Activated CD8-positive, alpha-beta T cell treated with anti-CD3 and anti-CD28 coated beads for 36 hours (primary cell): ENCODE measurements at places on chromosomes 5 and 9. TPM values are rescaled to one million over a fixed set of nuclear protein-coding genes. Genes with fewer than 3 reads are reported as not detected.

GRCh38 chr5:174608631-174609097, 115.7 kb upstream of the MSX2 start:
- DNase-seq: peak; percentile 11

DNA sequence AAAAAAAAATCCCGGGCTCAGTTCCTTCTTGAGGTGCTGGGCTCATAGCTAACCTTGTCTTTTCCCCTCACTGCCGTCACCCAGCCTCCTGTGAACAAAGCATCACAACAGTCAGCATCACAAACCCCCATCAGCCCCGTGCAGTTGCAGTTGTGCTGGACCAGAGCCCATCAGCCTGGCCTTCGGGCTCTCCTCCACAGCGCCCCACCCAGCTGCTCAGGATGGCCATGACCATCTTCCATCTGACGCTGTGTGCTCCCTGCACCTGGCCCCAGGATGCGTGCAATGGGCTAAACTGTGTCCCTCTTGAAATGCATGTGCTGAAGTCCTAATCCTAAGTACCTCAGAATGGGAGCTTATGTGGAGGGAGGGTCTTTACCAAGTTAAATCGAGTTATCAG, 48.1 kb downstream of the NSUN2 start:
- no peak for DNase-seq

GRCh38 chr9:136613824-136614371, 48.8 kb upstream of the EGFL7 start:
- no peak for DNase-seq

- DNase-seq: no peak
Measured at GRCh38 chr9:133167769-133168168, 4.1 kb upstream of the GBGT1 start.

GRCh38 chr9:94685359-94685758, 41.1 kb upstream of the AOPEP start:
- DNase-seq: no peak

DNA sequence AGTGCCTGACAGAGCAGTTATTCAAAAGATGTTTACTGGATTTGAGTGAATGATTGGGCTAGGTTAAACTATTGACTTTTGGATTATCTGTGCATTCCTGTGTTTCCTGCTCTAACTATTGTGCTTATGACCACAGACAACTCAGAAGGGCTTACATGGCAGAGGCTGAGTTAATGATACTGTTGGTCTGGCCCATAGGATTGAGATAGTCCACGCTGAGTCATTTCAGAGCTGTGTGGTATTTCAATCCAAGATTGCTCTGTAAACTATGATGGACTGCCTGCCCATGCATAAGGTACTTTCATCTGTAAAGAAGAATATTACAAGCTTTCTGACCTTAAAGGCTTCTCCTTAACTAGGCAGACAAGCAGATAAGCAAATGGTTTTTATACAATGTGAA, 49.1 kb upstream of the SLIT3 start:
- DNase-seq: no peak

DNA sequence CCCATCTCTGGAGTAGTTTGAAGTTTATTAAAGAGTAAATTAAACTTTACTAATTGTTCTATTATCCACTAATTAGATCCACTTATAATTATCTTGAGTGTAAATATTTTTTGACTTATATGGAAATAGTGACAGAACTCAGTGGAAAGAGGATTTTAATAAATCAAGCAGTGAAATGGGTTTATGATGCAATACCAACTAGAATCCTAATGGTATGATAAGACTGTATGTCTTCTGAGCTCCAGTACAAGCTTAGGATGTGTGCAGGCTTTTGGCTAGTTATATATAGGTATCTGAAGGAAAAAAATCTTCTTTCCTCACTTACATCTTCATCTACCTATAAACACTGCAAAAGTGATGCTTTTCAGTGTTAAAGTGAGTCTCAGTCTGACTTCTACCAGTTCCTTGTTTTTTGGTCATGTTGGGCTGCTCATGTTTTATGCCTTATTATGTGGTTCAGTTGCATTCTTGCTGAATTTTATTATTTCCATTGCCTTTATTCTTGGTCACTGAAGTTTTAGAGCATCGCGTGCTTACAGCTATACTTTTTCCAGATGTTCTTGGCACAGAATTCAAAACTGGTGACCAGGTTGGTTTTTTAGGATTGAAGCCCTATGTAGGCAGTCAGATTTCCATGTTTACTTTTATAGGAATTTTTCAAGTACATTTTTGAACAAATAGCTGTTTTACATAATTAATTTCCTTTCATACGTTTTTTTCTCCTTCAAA, 30.5 kb downstream of the XRCC4 start:
- no peak for DNase-seq

DNA sequence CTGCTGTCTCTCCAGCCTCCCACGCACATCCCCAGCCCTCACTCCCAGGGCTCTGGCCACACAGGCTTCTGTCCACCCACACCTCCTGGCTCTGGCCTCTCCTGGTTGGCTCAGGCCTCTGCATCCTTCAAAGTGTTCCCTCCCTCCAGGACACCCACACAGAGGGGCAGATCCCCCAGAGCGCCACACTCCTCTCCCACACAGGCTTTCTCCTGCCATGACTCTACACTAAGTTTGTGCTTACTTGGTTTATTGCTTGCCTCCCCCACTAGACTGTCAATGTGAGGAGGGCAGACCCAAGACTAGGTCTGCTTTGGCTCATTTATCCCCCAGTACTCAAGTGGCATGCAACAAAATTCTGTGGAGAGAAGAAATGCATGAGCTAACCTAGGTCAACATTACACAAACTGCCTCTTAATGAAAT, 67.0 kb upstream of the SPOCK1 start:
- DNase-seq: no peak

DNA sequence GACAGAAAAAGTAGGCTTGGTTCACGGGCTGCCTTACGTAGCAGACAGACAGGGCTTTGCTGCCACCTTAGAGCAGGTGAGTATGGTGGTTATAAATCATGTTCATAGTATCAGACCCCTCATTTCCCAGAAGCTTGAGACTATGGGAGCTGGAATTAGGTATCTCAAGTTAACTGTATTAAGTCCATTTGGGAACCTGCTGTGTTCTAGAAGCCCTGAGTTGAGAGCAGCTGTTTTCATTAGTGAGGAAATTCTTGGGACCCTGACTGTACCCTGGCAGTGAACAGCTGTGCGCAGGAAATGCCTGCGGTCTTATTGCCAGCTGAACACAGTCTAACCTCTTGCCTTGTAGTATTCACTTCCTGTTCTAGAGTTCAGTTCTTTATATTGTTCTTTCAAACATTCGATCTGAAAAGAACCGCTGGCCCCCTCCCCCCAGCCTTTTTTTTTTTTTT, 29.8 kb downstream of the UGCG start:
- peak; percentile 75 for DNase-seq

DNA sequence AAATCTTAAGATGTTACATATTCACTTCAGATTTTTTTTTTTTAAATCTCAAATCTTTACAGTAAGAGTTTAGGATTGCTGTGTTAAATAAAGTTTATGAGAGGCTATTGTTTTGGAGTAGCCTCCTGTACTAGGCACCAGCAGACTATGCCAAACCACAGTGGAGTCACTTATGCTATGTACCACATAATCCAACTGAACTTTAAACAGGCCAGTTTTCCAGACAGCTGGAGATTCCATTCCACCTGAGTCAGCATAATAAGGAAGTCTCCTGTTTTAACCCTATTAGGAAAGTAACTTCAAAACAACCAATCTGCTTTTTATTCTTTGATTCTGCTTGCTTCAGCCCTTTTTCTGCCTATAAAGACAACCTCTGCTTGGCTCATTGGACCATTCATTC, 205.2 kb downstream of the CSNK1G3 start:
- no peak for DNase-seq

DNA sequence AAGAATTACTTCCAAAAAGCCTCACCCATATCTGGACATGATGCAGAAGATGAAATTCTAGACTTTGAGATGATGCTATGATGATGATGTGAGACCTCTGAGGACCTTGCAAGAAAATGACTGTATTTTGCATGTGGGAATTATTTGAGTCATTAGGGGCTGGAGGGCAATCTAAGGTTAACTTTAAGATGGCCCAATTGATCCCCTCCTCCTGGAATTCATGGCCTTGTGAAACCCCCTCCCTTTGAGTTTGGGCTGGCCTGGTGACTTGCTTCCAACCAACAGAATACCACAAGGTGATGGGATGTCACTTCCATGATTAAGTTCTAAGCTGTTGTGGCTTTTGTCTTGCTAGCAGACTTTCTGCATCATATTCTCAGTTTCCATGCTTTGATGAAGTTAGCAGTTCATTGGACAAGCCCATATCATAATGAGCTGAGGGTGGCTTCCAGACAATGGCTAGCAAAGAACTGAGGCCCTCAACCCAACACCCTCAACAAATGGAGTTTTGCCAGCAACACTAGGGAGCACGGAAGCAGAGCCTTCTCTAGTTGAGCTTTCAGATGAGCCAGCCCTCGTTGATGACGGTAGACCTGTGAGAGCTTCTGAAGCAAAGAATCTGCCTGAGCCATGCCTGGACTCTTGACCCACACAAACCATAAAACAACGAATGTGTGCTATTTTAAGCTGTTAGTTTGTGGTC, 7.4 kb upstream of the AMACR start:
- peak; percentile 36 for DNase-seq

DNA sequence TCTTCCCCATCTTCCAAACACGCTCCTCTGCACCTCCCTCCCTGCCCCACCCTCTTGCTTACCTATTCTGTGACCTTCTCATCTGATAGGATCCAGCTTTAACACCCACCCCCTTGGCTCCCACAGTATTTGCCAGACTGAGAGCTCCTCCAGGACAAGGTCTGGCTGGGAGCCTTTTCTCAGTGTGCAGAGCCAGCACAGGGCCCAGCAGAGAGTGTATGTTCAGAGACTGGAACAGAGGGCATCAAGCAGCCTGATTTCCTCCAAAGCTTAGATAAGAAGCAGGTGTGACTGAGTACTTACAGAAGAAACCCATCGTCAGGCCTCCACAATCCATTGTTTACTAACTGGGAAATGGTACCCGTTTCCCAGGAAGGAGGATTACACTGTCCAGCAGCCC, 26.6 kb downstream of the LHX6 start:
- DNase-seq: no peak

GRCh38 chr5:35198075-35198474, 32.2 kb downstream of the PRLR start:
- DNase-seq: no peak

DNA sequence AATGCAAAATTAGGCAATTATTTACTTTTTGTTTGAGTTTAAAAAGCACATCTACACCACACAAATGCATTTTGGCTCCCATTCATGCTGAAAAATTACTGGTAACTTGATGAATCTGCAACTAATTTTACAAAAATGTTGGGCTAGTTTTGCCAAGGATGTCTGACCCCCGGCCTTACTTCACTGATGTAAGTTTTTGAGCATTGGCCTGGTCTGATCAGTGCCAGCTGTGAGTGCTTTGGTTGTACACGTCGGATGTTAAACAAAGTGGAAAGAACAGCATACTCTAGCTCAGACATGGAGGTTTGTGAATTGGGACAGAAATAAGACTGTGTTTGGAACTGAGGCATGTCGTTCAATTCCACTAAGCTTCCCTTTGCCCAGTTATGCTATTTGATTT, 1044.2 kb downstream of the TLE4 start:
- no peak for DNase-seq

DNA sequence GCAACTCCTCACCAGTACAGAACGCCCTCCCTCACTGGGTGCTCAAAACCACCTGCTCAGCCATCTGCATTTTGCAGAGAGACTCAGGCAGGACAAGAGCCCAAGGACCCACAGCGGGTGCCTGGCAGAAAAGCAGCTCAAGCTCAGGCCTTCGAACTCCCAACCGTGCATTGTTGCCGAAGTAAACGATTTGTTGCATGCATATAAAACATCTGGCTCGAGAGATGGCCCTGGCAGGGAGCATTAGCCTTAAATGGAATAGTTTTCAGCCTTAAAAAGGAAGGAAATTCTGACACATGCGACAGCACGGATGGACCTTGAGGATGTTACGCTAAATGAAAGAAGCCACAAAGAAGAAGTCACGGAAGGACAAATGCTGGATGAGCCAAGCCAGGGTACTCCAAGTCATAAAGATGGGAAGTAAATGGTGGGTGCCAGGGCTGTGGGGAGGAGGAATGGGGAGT, 160.4 kb upstream of the PHYKPL start:
- no peak for DNase-seq

DNA sequence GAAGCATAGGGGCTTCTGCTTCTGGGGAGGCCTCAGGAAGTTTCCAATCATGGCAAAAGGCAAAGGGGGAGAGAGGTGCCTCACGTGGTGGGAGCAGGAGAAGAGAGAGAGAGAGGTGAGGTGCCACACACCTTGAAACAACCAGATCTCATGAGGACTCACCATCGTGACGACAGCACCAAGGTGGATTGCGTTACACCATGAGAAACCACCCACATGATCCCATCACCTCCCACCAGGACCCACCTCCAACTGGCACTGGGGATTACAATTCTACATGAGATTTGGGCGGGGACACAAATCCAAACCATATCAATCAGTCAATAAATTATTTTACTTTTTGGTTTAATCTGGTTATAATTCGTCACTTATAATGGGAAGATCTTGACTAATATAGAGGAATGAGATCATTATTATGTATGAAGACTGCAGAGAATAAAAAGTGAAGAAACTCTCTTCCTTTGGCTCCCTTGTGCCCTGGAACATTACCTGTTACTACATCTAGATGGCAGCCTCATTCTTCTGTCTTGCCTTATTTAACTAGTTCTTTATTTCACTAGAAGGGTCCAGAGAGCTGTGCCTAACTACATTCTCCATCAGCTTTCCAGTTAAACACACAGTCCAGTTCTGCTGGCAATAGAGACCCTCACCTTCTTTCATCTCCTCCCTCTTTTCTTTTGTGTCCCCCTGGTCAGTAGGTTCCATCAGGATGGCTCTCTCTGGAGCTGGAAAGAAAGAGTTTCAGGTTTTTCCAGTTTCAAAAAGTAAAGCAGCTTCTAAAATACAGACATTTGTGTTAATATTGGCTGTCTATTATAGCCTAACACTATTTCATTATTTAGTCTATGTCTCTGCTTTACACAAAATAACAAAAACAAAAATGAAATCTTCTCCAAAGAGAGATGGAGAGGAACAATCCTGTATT, 21.7 kb upstream of the SPINK7 start:
- DNase-seq: no peak

DNA sequence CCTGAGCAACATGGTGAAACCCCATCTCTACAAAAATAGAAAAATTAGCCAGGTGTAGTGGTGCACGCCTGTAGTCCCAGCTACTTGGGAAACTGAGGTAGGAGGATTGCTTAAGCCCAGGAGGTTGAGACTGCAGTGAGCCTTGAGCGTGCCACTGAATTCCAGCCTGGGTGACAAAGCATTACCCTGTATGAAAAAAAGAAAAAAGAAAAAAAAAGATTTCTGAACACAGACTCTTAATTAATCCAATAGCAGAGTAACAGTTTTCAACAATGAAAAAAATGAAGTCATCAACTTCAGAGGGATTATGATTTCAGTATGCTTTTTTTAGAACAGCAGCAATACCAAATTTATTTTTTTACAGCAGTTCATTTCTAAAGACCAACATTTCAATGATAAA, 118.8 kb upstream of the TNPO1 start:
- DNase-seq: no peak

GPR151 gene
- not detected for total RNA-seq

PPP1R26 gene
- total RNA-seq: 0.54 TPM

PCDHA3 gene
- total RNA-seq: not detected

P4HA2 gene
- 17.3 TPM for total RNA-seq

LCN12 gene
- 1.3 TPM for total RNA-seq

TAF7 gene
- total RNA-seq: 58.1 TPM

PCDHGC3 gene
- total RNA-seq: not detected

FAM170A gene
- not detected for total RNA-seq

SMIM33 gene
- total RNA-seq: not detected

TUBB4B gene
- total RNA-seq: 230 TPM

SLC1A3 gene
- 0.34 TPM for total RNA-seq

DCP2 gene
- 91.0 TPM for total RNA-seq
